ENCODE measurements at places on chromosomes 4 and X.

GRCh38 chr4:11424000-11424399, 4.7 kb downstream of the HS3ST1 start:
- DNase-seq, result peak; percentile 33

DNA sequence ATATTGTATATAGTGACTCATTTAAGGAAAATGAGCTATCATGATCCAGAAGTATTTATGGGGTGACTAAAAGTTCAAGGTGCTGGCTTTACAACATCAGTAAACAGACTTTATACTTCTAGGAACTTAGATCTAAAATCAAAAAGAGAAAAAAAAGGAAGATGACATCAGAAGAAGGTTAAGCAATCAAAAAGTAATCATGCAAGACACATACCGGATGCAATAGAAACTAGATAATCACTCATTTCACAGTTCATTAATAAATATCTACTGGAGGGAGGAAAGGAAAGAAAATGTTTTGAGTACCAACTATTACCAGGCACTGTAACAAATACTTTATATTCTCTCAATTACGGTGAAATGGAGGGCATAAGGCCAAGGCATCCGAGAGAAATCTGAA, 276.4 kb downstream of the SPRY1 start:
- peak; percentile 24 for DNase-seq

GRCh38 chr4:30535255-30535654, 184.9 kb upstream of the PCDH7 start:
- DNase-seq, result peak; percentile 1

GRCh38 chrX:74318672-74319071, 14.7 kb downstream of the ZCCHC13 start:
- DNase-seq, result no peak

- no peak for DNase-seq
These were observed 69.8 kb downstream of the ZNF182 start for GRCh38 chrX:47933946-47934345.

GRCh38 chr4:185898413-185898812, 86.4 kb upstream of the SORBS2 start:
- no peak for DNase-seq

- no peak for DNase-seq
These were observed 1.8 kb downstream of the BGN start for GRCh38 chrX:153496590-153496959.

GRCh38 chr4:136731025-136731424, 801.3 kb downstream of the PCDH18 start:
- DNase-seq, result no peak

DNA sequence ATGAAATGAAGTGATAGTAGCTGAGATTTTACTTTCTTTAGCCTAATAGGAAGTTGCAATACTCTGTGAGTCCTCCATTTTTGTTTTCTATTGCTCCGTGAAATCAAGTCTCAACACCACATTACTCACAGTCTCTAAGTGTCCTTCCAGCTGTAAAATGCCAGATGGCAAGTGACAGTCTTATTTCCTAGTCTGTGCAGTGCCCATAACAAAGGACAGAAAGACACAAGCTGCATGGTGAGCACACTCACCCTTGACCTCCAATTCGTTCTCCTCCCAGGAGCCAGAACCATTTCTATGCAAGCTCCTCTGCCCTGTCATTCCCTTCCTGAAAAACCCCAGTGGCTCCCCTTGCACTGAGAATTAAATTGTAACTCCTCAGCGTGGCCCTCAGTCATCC, 101.6 kb downstream of the PARM1 start:
- no peak for DNase-seq

- no peak for DNase-seq
These were observed 53.2 kb upstream of the TBC1D14 start for GRCh38 chr4:6856391-6856790.
